Sigmoid colon (tissue), 7 donors: ENCODE measurements at places on chromosomes 6 and 20. TPM values are rescaled to one million over a fixed set of nuclear protein-coding genes. Genes with fewer than 3 reads are reported as not detected.

DNA sequence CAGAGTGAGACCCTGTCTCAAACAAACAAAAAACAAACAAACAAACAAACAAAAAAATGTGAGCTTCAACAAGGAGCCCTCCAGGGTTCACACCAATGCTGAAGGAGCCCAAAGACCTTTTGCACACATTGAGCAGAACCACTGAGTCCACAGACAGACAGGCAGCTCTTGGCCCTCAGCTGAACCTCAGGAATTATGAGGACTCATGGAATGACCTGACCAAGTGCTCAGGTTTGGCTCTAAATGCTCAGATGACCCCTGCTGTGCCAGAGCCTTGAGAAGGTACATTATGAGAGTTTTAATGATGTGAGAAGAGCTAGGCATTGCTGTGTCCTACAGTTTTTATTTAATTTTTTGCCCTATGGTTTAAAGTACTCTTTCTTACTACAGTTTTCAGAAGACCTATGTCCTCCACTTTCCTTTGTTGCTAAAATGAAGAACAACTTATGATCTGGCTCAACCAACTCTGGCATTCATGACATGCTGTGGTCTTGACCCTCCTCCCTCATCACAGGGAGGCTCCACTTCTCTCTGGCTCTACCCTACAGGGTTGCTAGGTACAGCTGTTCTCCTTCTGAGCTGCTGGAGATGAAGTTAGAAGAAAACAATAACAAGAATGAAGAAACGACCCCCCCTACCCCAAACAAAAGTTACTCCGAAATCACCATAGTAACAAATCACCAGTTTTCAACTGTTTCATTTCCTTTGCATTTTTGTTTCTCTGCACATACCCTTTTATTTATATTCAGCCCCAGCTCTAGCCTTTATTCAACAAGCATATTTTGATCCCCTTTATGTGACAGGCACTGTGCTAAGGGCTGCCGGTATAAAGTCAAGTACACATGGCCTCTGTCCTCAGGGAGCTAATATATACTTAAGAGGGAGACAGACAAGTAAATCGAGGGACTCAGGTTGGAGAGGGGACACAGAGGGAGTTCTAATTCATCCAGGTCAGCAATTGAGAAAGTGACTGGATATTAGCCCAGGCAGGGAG, 128.7 kb upstream of the TRAF3IP2 start:
- no peaks in the 10 kb centered on the region for H3K36me3 ChIP-seq
- H3K27ac ChIP-seq = no peak overlapping the region
- no peak for DNase-seq
- no peaks in the 10 kb centered on the region for H3K27me3 ChIP-seq
- H3K4me1 ChIP-seq = no peaks in the 10 kb centered on the region

DNA sequence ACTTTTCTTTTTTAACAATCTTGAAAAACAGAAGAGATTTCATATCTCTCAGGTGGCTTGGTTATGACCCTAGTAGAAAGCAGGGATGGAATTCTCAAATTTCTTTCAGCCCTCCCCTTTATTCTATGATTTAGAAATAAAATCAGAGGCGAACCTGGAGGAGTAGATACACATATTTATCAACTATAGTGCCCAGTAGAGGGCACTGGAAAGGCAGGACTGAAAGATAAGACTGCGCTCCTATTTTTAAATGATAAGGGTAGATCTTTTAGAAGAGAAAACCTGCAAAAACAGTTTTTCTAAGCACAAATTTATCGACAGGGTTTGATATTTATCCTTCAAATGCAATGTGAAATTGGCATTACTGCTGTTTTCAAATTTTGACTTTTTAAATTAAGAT, 1296.6 kb downstream of the EPHA7 start:
- DNase-seq = no peak
- H3K4me3 ChIP-seq = no peak overlapping the region
- no peaks in the 10 kb centered on the region for H3K36me3 ChIP-seq
- no peaks in the 10 kb centered on the region for H3K27me3 ChIP-seq

DNA sequence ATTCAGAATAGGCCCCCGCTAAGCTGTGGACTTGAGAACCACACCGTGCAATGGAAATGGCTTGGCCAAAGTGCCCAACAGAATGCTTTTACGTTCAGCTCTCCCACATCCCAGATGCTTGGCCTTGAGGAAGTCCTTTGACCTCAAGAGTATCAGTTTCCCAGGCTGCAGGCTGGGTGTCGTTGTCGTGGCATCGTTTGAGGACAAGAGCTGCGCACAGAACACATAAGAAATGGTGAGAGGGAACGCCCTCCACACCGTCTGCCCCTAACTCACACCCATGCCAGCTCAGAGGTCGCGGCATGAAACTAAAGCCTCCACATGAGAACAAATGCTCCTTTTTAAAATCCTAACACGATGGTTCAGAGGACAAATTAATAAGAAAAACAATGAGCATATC, 37.0 kb downstream of the NFATC2 start:
- no peaks in the 10 kb centered on the region for H3K27me3 ChIP-seq
- H3K4me3 ChIP-seq = no peak overlapping the region
- H3K27ac ChIP-seq = no peak overlapping the region
- no peak for DNase-seq

DNA sequence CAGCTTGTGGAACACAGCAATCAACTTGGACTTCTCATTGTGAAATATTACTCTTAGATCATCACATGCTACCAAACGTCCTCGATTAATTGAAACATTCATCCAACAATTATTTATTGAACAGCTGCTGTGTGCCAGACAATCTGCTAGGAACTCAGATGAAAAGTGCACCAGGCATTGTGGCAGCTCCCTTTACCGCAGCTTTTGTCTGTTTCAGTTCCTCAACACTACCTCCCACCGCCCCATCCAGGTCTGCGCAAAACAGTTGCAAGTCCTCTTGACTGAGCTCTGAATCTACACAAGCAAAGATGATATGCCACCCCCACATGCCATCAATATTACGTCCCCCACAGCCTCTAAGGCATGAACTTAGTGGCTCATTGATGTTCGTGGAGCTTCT, 1094.4 kb upstream of the MAP3K7 start:
- H3K36me3 ChIP-seq = no peaks in the 10 kb centered on the region
- H3K4me1 ChIP-seq = no peaks in the 10 kb centered on the region

- H3K36me3 ChIP-seq = peaks cover 3% of the 10 kb centered on the region
- H3K27me3 ChIP-seq = no peaks in the 10 kb centered on the region
- no peak overlapping the region for H3K4me3 ChIP-seq
- H3K27ac ChIP-seq = no peak overlapping the region
Observed at GRCh38 chr6:166499350-166500163, 86.9 kb downstream of the RAMACL start.

DNA sequence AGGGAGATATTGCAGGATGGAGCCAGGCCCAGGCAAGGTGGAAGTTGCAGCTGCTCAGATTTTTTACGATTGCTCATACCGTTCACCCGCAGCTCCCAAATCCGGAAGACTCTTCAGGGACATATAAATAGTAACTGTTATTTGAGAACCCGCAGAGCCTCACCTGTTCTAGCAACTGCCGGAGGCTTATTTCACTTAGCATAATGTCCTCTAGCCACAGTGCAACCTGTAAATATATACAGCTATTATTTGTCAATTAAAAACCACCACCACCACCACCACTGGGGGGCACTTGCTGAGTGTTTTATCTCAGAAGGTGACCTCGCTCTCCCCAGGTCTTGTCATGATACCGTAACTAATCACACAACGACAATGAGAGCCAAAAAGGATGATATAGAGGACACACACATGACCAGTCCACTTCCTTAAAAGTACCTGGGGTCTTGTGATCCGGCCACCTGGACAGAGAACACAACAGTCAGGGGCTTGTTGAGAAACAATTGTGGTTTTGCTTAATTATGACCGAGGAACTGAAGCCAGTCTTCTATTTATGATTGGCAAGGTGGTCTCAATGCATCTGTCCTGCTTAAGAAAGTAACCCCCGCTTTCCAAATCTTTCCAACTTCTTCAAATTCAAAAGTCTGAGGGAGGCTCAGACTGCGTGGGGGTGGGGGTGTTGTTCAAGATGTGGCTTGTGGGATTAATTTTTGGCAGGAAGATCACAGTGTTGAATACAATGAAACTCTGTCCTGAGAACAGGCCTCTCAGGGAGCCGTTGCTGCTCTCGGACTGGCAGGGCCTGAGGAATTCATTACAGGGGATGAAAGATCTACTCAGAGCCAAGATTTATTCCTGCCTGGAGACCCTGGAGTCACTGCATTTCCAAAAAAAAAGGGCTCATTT, 107.7 kb upstream of the PRND start:
- peak overlapping the region; percentile 61 for H3K27ac ChIP-seq
- DNase-seq = no peak
- peaks cover 24% of the 10 kb centered on the region for H3K4me1 ChIP-seq
- H3K4me3 ChIP-seq = no peak overlapping the region
- no peaks in the 10 kb centered on the region for H3K36me3 ChIP-seq

DNA sequence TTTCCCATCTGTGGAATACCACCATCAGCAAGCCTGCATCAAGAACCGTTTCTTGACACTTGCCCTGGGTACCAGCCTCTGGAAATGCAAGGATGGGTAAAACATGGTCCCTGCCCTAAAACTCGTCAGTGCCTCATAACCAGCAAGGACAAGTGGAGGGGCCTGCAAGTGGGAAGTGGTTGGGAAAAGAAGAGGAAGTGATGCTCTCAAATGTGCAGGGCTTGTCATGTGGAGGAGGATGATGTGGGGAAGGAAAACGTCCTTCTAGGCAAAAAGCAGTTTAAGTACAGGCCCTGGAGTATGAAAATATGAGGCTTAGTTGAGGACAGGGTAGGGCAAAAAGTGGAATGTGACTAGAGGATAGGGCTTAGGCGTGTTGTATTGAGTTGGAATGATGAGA, 19.0 kb downstream of the RREB1 start:
- no peaks in the 10 kb centered on the region for H3K36me3 ChIP-seq
- H3K27ac ChIP-seq = no peak overlapping the region
- no peak overlapping the region for H3K4me3 ChIP-seq

GRCh38 chr6:36718560-36718959, 20.9 kb downstream of the RAB44 start:
- no peaks in the 10 kb centered on the region for H3K36me3 ChIP-seq
- H3K4me1 ChIP-seq = no peaks in the 10 kb centered on the region
- no peak for DNase-seq
- H3K27me3 ChIP-seq = no peaks in the 10 kb centered on the region
- no peak overlapping the region for H3K27ac ChIP-seq

DNA sequence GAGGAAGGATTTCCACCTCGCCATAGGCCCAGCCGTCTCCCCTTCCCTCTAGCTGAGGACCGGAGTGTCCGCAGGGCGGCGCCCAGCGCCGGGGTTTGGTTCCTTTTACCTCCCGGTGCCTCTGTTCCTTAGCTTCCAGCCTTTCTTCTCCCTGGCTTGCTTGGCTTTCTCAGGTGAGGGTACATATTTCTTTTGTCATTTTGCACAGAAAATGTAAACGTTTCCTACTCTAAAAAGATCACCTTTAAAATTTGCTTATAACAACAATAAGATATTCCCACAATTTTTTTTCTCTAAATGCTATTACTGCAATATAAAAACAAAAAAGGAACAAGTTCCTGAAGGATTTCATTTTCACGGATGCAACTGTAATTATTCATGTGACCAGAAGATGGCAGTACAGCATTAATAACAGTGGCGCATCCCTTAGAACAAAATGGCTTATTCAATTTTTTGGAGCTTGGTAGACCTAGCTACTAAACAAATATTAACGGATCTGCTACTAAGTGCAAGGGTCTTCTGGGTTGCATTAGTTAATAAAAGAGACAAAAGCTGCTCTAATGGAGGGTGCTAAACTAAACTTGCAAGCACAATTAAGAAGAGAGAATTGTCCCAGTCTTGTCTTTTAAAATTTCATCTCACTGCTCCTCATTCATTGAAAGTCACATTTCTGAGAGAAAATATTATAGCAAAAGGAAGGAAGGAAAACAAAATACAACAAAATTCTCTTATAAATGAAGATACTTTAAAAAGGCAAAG, 172.9 kb downstream of the ADGRG6 start:
- H3K27ac ChIP-seq = no peak overlapping the region
- no peaks in the 10 kb centered on the region for H3K36me3 ChIP-seq
- DNase-seq = no peak

GRCh38 chr6:140437619-140438345, 1063.3 kb upstream of the CITED2 start:
- no peak overlapping the region for H3K4me3 ChIP-seq
- no peak for DNase-seq
- H3K36me3 ChIP-seq = no peaks in the 10 kb centered on the region

GRCh38 chr20:39195582-39196021, 233.5 kb downstream of the DHX35 start:
- H3K4me3 ChIP-seq = no peak overlapping the region
- no peaks in the 10 kb centered on the region for H3K27me3 ChIP-seq
- H3K27ac ChIP-seq = no peak overlapping the region
- no peaks in the 10 kb centered on the region for H3K36me3 ChIP-seq

GRCh38 chr20:53578492-53579222, 15.0 kb downstream of the ZNF217 start:
- peaks cover 27% of the 10 kb centered on the region for H3K4me1 ChIP-seq
- DNase-seq = no peak
- peak overlapping the region; percentile 79 for H3K27ac ChIP-seq
- H3K27me3 ChIP-seq = no peaks in the 10 kb centered on the region
- H3K36me3 ChIP-seq = peaks cover 36% of the 10 kb centered on the region

DNA sequence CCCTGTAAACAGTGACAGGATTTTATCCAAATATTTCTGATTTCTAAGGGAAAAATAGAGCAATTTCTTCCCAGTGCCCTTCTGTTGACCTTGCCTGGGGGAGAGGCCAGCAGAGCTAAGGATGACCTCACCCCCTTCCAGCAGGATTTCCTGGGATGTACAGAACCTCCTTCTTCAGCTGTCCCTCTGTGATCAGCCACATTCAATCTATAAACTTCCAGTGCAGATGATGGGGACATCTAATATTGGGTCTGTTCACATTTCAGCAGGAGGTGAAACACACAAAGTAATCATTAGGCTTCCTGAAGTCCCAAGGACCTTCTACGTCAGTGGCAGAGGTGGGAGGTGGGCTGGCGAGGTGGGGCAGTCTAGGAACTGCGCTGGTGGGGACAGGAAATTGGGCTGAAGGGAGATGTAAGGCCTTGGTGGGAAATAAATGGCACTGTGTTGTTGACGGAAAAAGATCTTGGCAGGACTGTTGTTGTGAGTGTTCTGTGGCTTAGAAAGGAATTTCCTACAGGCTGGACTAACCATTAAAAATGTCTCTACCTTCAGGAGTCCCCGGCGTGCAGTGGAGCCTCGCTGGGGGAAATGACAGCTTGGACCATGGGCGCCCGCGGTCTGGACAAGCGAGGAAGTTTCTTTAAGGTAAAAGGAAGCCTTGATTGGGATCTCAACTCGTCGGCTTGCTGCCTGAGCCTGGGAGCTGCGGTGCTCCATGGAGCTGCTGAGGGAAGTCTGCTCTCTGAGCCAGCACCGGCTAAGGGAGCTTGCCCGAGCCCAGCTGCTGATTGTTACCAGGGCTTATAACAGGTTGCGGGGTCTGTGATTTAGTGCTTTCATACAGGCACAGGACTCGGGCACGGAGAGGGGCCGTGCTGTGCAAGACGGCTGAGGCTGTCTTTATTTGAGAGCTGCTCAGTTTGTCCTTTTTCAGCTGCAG, 127.9 kb upstream of the NAA20 start:
- H3K27me3 ChIP-seq = no peaks in the 10 kb centered on the region
- H3K36me3 ChIP-seq = no peaks in the 10 kb centered on the region
- H3K4me3 ChIP-seq = peak overlapping the region; percentile 43
- peak overlapping the region; percentile 87 for H3K27ac ChIP-seq
- peaks cover 64% of the 10 kb centered on the region for H3K4me1 ChIP-seq

Gene APOBEC2
- total RNA-seq = 0.68 TPM

Gene FOXQ1
- 0.33 TPM for total RNA-seq
